Osteocyte (in vitro differentiated cells): ENCODE measurements at places on chromosomes 6 and 20. TPM values are rescaled to one million over a fixed set of nuclear protein-coding genes. Genes with fewer than 3 reads are reported as not detected.

KHDRBS2 gene
- not detected in 2 replicates for total RNA-seq

FAM120B gene
- total RNA-seq, result 34.0 and 36.9 TPM in 2 replicates

GRCh38 chr6:137879885-137880745 is 13.1 kb downstream of the TNFAIP3 start:
- no peak for DNase-seq

DNA sequence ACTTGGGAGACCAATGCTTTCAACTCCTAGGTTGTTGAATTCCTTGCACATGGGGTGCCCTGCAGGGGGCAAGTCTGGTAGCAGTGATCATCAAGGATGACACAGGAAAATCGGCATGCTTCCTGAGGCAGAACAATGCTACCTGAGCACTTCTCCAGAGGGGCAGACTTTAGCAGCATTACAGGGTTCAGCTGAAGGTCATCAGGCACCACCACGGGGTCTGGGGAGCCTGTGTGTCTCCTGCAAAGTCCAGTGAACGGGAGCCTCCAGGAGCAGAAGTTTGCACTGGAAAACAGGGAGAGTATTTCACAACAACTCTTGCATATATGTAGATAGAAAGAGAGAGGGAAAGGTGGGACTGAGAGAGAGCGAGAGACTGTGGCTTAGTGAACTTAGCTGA is 10.2 kb downstream of the VSX1 start:
- peak; percentile 30 for DNase-seq

DNA sequence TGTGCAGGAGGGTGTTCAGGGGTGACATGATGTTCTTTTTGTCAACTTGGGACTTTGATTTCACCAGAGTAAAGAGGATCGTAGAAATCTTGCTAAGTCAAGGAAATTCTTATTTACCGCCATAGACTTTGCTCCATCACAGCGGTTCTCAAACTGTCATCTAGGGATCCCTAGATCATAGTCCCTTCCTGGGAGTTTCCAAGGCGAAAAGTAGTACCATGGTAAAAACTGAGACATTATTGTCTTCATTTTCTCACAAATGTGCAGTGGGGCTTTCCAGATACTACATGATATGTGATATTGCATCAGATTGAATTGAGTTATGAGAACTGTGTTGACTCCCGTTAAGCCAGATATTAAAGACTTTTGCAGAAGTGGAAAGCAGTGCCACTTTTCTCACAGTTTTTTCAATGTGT is 79.7 kb downstream of the JARID2 start:
- no peak for DNase-seq

GRCh38 chr6:44808148-44808547 is 420.6 kb downstream of the CDC5L start:
- DNase-seq, result no peak

GRCh38 chr20:35320396-35321126 is 28.3 kb upstream of the FAM83C start:
- no peak for DNase-seq
